Activated T-helper 9 cell treated with anti-CD3 and anti-CD28 coated beads, Interleukin-2, amount 50 U/mL, for 16 hours (primary cell): ENCODE measurements at places on chromosomes 3 and 15.

DNA sequence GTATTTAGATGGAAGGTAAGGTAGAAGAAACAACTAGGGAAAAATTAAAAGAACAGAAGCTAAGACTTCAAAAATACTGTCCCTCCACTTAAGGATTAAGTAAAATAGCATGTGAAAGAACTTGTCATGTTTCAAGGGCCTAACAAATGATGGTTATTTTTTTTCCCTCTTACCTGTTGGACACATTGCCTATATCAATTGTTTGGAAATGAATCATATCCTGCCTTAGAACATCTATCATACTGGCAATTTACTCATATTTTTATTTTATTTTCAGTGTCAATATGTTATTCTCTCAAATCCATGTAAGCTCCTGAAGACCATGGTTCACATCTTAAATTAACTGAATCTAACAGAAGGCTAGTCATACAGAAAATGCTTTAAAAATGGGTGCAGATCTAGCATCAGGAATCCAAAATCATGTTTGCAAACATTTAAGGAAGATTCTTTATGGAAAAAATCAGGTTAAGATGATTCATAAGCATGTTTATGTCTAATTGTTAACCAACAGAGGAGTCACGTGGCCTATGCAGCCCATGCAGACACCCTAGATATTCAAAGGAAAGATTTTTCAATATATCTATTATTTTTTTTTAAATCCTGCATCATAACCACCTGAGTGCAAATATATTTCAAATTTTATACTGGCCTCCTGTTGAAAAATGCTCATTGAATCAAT is 135.8 kb upstream of the TRIM42 start:
- no peak for DNase-seq

GRCh38 chr3:31985831-31986230 is 4.3 kb downstream of the ZNF860 start:
- DNase-seq, result no peak

GRCh38 chr15:57769266-57769665 is 62.8 kb downstream of the POLR2M start:
- no peak for DNase-seq

- DNase-seq, result no peak
Observed at GRCh38 chr3:42635111-42635510, 18.4 kb upstream of the ZBTB47 start.

DNA sequence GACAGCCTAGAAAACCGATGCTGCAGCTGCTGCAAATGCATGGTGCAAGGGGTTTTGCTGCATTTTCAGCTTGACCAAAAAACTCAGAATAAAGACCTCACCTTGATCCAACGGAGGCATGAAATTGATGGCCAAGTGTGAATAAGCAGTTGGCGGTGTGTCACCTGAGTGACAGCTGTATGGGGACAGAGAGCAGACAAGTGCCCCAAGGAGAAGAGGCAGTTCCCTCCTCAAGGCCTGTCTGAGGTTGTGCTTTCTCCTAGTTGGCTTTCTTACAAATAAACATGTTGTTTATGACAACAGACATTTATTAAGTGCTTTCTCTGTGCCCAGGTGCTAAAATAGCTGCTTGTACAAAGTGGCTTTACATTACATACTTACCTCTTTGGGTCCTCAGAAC is 10.3 kb downstream of the PGPEP1L start:
- no peak for DNase-seq

- peak; percentile 26 for DNase-seq
Observed at GRCh38 chr3:188284455-188285212, 130.7 kb downstream of the LPP start.

DNA sequence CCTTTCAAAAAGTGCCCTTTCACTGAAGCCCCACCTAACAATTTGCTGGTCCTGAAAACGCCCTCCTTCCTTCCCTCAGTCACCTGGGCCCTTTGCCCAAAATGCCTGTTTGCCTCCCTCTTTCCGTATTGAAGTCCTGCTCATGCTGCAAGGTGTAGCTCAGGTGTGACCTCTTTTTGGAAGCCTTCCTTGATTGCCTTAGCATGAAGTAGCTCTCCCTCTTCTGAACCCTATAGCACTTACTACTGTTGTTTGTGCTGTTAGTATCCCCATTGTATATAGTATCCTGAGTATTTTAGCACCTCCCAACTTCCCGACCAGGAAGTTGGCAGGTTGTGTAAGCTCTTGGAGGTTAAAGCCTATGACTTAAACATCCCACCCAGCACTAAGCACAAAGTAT is 1.7 kb downstream of the PLS1 start:
- no peak for DNase-seq

- DNase-seq, result no peak
Observed at GRCh38 chr3:23096041-23096440, 107.1 kb upstream of the UBE2E2 start.

GRCh38 chr3:169264711-169265110 is 398.8 kb downstream of the MECOM start:
- DNase-seq, result no peak

- DNase-seq, result no peak
Observed at GRCh38 chr3:152300029-152300731, 31.5 kb downstream of the MBNL1 start.

DNA sequence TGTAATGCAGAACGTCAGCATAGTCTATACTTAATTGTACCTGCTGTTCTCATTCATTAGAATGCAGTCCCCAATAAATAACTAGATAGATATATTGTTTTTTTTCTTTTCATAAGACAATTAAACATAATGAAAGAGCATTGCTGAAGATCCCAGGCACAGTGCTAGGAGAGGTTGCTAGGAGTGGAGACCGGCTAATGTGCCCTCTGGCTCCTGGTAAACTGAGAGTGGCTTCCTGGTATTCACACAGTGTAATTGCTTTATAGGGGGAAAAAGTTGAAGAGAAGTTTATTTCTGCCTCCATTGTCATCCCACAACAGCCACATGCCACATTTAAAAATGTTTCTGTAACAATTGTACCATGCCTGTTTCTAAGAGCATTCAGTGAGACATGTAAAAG is 135.6 kb downstream of the MAP2K5 start:
- no peak for DNase-seq

DNA sequence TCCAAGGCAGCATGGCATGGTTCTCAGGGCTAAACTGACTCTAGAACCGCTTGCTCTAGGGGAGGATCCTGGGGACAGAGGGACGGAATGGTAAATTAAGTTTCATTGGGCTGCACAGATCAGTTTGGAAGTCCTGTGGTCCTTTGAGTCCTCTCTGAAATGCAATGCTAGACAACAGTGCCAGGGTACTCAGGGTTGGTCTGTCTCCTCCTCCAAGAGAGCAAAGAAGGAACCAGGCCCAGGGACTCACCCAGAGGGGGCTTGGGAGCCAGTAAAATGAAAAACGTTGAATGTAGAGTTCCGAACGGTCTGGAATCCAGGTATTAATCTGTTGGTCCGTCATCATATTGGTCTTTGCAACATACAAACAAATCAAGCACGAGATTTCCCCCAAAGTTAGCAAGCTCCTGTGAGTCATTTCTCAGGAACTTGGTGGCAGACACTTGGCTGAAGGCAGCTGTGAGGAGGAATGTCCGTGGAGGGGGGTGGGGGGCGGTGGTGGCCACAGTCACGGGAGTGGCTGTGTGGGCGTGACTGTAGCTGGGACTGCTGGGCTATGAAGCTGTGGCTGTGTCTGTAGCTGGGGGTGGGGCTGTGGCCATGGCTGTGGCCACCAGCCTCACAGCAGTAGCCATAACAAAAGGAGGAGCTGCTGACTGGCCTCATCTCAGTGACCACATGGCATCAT is 361.0 kb downstream of the SHQ1 start:
- DNase-seq, result peak; percentile 15

DNA sequence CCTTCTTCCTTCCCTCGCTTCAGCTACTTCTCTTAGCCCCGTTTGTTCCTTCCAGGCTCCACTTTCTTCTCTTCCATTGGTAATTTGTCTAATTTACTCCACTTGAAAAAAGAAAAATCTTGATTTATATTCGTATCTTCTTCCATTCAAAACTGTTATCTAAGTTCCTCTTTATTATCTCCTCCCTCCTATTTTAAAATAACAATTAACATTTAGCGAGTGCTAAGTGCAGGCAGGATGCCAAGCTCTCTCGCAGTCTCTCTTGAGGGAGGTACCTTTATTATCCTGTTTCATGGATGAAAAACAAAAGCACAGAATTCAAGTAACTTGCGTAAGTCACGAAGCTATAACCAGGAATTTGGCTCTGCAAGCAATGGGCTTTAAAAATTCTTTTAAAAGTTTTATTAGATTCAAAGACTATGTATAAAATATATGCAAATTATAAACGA is 418.9 kb upstream of the NAALADL2 start:
- no peak for DNase-seq

DNA sequence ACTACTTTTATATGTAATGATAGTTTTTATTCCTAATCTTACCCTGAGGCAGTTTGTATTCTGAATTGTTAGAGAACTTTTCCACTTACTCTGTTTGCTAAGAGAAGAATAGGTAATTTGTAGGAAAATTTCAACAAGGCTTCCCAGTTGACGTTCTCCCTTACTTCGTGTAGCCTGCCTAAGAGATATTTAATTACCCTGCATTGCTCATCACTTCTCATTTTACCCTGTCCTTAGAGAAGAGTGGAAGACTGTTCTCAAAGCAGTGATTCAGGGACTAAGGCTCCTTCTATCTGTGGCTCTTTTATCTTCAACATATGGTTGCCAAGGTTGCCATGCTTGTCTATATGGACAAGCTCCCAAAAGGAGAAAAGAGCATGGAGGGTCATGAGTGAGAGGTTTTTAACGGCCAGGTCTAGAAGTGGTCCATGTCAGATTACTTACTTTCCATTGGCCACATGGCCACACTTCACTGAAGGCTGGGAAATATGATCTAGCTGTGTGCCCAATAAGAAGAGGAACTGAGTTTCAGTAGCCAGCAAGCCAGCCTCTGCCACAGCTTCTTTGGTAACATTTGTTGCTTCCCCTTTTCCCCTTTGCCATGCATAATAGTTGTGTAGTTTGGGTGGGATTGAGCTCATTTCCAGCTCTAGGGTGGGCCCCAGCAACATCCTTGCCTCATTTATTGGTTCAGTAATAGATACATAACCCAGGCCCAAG is 22.1 kb downstream of the PDE8A start:
- no peak for DNase-seq

DNA sequence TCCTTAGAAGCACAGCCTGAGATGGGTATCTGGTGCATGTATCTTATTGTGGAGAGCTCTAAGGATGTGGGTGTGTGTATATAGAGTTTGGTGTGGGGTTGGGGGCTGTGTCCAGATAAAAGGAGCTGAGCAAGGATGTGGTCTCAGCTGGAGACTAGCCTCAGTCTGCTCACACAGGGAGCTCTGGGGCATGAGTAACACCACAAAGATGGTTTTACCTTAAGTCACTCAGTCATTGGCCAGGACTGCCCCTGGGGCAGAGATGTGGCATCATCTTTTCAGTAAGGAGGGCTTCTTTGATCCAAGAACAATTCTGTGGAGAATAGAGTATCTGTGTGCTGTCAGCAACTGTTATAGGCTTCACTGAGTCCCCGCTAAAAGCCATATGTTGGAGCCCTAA is 163.4 kb upstream of the NUDT16 start:
- DNase-seq, result no peak

GRCh38 chr3:156764751-156765150 is 61.4 kb upstream of the LEKR1 start:
- no peak for DNase-seq

DNA sequence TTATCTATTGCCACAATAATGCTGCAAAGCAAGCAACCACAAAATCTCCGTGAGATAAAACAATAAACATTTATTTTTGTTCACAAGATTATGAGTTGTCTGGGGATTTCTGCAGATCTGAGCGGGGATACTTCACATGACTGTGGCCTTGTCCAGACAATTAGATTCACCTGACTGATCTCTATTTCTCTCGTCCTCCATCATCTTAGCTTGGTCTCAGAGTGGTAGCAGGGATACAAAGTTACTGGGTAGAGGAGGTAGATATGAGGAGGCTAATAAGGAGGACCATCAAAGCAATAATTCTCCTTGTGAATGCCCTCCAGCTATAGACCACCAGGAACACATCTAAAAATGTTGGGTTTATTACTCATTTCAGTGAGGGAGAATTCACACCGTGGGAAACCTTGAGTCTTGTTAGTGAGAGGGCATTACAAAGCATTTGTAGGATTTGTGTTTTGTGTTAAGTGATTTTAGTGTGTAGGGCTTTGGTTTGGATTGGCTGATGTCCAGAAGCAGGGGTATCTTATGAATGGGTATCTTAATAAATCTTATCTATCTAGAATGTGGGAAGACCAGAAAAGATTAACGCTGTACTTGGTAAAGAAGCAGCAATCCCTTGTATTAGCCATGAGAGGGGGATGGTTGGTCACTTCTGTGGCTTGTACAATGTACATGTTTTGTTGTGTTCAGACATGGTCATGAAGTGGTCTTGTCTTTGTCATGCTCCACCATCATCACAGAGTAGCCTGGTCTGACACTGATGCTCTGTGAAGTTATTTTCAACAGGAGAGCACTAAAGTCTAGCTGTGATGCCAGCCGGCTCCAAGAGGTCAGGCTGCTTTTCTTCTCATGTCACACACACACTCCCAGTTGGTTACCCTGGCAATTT is 287.6 kb upstream of the STT3B start:
- no peak for DNase-seq

DNA sequence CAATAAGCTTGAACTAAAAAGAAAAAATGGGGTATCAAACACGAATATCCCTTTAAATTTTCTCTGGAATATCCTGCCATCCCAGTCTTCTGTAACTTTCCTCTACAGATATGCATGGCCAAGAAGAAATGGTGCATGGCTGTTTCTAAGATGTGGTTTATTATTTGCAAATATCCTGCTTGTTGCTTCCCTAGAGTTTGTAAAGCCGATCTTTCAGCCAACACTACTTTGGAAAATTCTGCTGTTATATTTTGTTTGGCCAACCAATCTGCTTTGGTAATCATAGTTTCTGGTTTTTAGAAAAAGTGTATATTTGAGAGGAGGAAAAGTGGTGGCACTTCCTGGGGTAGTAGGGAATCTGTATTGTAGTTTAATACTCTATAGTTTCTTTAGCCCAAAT is 13.9 kb downstream of the PHLDB2 start:
- no peak for DNase-seq

DNA sequence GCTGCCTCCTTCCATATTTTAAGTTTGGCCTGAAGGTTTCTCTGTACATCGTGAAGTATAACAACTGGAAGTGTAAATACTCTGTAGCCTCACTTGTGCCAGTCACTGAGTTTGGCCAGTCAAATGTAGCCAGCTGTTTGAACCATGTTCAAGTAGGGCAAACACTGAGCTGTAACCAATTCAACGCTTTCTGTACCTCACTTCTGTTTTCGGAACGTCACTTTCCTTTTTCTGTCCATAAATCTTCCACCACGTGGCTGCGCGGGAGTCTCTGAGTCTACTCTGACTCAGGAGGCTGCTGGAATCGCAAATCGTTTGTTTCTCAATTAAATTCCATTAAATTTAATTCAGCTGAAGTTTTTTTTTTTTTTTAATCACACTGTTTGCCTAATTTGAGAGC is 88.8 kb upstream of the RARB start:
- no peak for DNase-seq

DNA sequence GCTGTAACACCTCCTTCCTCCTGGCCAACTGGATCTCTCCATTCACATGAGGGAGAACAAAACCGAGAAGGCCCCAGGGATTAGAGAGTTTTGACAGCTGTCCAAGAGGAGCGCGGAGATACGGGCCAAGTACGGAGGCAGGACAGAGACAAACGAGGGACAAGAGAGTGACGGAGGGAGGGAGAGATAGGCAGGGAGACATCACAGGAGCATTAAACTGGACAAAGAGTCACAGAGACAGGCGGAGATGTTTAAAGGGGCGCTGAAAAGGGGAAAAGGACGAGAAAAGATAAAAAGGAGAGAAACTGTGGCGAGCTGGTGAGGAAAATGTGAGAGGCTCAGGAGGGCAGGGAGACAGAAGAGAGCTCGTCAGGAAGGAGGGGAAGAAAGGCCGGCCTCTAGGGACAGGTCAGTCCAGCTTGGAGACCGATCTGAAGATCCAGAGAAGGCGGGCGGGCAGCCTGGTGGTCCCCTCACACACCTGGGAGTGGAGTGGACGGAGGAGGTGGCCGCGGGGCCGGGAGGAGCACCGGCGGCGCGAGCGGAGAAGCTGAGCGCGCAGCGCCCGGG is 40.5 kb upstream of the ROPN1 start:
- DNase-seq, result no peak
